ENCODE measurements at places on chromosomes 6 and 20. TPM values are rescaled to one million over a fixed set of nuclear protein-coding genes. Genes with fewer than 3 reads are reported as not detected.

DNA sequence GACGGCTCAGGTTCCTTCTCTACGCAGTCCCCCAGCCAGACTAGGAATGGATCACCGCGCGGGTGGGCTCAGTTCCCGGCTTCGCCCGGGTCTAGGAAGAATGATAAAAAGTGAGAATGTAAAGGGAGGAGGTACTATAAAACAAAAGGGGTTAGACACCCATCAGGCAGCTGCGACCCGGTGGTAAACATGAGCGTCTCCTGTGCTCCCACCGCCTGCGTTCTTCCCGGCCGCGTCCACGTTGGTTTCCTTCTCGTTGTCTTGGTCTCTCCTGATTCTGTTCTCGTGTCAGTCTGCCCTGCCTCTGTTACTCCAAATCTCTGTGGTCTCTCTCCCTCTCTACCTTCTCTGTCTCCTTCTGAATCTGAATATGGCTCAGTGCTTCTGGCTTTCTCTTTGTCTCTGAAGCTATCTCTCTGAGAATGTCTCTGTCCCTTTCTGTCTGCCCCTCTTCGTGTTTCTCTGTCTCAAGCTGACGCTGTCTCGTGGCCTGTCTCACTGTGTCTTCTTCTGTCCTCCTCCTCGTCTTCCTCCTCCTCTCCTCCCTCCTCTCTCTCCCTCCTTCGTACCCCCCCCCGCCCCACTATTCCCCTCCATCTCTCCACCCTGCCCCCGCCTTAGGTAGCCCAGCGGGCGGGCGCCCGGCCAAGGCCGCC, 41.6 kb upstream of the FOXP4 start:
- DNase-seq = no peak

DNA sequence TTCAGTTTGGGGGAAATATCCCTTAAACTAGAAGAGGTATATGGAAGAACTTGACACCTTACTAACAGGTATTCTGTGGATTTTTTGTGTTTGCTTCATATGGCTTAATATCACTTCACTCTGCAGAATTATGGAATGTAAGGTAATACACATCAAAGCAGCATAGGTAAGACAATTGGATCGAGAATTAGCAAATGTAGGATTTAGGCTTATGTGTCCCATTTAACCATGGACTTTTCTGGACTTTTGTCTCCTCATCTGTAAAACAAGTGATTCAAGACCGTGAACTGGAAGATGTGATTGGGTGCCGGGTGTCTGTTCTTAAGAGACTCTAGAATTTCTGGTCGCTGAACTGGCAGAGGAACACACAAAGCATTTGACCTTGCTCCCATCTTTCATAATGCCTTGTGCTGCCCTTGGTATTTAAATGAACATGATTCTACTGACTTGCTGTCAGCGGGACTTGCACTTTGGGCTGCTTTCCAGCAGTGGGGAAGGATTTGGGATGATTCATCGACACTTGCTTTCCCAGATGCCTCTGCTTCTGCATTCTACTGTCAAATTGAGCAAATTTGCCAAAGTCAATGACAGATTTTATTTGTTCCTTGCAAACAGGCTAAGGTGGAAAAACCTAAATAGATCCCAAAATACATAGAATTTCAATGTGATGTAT, 199.8 kb downstream of the PLCB1 start:
- DNase-seq = no peak

Gene GINS1
- total RNA-seq = 25.2 TPM

Gene CFB
- total RNA-seq = 3.9 TPM

Gene BACH2
- 12.3 TPM for total RNA-seq

GRCh38 chr20:23541330-23541729, 27.0 kb downstream of the CST9L start:
- DNase-seq = no peak

DNA sequence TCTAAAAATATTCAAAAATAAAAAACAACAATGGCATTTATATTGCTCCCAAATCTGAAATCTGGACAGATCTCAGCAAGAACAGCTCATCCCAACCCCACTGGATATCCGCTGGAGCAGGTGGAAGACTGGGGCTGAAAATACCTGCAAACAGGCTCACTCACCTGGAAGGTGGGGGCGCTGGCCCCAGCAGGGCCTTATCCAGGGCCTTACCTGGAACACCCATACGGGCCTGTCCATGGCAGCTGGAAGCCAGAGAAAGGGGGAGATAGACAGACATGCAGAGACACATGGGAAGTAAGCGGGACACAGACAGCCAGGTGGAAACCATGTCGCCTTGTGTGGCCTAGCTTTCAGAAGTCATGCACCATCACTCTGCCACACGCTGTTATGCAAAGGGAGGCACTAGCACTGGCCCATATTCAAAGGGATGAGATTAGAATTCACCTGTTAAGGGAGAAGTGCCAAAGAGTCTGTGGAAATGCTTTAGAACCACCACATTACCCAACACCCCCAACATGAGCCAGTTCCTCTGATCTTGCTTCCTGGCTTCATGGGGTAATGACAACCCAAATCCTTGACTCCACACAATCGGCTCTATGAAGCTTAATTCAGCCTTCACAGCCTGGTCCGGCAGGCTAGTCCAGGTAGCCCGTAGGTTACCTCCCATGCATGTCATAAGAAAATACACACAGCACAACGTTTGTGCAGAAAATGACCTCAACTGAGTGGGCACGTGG, 99.0 kb upstream of the CDYL start:
- no peak for DNase-seq

DNA sequence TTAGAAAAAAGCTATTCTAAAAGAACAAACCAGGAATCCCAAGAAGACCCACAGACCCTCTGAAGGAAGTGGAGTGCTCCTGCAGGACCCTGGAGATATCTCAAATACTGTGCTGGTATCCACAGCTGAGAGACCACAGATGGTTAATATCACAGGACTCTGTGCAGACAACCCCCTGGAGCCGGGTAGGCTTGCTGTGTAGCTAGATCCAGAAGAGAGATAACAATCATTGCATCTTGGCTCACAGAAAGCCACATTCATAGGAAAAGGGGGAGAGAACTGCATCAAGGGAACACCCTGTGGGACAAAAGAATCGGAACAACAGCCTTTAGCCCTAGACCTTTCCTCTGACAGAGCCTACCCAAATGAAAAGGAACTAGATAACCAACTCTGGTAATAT, 689.5 kb downstream of the PHF3 start:
- DNase-seq = no peak

Gene UNC93A
- 8.1 TPM for total RNA-seq

Gene BPI
- not detected for total RNA-seq

DNA sequence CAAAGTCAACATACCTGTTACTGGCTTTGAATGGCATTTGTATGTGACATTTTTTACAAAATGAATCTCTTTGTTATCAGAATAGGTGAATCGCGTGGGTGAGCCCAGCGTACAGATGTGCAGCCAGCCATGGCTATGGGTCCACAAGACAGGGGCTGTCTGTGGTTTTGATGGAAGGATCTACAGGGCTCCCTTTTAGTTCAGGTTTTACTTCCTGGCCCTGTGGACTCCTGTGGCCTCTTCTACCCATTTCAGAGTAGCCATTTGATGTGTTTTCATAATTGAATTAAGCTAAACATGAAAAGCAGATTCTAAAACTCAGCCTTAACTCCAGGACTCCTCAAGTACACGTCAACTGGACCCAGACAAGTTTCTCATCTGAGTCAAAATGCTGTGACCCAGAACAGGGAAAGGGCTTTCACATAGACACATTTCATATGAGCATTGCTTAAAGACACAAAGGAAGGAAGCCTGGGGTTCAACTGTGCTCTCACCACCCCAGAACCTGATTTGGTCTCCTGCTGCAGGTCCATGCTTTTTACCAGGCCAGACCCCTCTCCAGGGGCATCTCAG, 105.3 kb upstream of the NAA20 start:
- DNase-seq = no peak

DNA sequence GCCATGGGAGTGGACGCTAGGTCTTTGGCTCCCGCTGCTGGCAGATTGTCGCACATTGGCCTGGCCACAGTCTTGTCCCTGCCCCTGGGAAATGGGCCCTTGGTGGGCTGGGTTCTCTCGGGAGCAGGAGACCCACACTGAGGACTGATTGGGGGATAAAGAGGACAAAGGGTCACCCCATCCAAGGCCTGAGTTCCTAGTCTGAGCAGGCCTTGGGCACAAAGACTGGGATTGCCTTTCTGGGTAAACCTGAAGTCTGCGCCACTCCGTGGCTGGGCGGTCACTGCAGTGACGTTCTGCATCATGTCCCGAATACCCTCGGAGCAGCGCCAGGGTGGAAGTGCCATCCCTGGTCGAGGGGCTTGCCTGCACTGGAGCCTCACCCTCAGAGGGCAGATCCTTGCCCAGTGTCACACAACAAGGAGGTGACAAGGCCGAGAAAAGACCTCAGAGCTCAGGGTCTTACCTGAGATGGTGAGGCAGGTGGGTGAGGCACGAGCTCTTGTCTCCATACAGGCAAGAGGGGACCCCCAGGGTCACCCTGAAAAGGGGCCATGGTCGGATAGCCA, 36.1 kb upstream of the ZBP1 start:
- no peak for DNase-seq

DNA sequence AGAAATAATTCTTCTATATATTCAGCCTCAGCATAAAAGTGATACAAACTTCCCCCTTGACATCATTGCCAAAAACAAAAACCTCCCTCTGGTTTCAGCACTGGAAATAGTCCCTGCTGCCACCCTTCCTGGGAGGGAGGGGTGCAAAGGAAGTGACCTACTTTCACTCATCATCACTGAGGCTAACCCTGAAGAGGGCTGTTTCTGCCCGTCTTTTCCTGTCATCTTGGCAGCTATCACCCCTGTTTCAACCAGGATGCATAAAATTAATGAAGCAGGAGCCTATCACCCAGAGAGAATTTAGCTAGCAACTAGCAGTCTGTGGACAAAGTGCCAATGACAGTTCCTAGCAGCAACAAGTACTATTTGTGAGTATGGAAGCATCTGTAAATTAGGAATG, 397.8 kb downstream of the LAMA2 start:
- DNase-seq = no peak

DNA sequence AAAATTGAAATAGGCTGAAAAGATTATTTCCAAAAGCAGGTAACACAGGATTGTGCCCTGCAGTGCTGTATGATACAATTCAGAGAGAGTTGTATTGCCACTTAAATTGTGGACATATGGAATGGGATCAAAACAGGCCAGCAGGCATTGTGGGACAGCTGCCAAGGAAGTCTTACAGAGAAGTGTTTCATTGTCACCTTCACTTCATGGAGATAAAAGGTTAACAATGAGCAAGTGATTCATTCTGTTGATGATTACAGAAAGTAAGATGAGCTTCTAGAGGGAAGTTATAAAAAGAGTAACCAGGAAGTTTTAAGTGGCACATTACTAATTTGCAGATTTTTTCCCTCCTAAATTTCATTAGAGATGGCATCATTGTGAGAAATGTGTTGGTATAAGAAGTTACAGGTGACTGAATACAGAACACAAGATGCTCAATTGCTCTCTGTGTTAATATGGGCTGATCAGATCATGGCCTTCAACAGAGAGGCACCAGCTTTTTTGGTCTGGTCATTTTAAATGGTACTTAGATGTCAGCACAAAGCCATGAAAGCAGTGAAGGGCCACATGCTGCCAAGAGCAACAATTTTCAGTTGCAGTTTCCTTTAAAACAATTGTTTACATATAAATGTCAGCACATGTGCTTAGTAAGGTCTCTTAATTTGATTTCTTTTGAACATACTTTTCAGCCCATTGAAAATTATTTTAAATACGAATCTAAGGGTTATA, 402.5 kb upstream of the FKBP1C start:
- DNase-seq = no peak

DNA sequence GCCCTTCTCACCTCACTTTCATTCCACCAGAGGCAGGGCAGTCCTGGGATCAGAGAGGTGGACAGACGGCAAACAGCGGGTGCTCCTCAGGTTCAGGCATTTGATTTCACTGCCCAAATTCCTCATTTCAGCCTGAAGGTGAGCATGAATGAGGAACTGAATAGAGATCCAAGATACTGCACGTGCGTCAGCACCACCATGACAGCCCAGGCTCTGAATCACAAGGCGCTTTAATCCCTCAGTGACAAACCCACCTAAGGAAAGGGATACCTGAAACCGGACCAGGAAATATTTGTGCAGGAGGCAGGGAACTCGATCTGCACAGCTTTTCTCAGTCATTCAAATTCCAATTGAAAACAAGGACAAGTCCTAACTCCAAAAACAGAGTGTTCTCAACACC, 174.8 kb upstream of the HEY2 start:
- no peak for DNase-seq

Gene LST1
- total RNA-seq = not detected

DNA sequence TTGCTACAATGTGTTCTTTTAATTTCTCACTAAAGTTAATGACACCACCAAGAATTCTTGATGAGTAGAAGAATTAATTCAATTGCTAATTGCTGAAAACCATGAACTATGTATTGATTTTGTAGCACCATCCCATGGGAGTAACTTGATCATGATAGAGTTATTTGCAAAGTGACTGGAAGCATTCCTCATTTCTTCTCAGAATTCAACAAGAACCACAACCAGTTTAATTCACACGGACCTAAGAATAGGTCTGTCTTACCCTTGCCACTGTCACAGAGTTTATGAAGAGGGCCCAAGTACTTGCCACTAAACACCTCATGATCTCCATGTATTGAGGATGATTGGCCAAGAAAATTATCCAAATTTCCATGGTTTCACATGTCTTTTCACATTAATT, 222.2 kb downstream of the TMEM242 start:
- DNase-seq = no peak

GRCh38 chr20:25294459-25295385, 46.8 kb downstream of the PYGB start:
- peak; percentile 65 for DNase-seq

All from progenitor cell of endocrine pancreas (in vitro differentiated cells).